K562 (cell line): ENCODE measurements at places on chromosomes 5 and 9.

DNA sequence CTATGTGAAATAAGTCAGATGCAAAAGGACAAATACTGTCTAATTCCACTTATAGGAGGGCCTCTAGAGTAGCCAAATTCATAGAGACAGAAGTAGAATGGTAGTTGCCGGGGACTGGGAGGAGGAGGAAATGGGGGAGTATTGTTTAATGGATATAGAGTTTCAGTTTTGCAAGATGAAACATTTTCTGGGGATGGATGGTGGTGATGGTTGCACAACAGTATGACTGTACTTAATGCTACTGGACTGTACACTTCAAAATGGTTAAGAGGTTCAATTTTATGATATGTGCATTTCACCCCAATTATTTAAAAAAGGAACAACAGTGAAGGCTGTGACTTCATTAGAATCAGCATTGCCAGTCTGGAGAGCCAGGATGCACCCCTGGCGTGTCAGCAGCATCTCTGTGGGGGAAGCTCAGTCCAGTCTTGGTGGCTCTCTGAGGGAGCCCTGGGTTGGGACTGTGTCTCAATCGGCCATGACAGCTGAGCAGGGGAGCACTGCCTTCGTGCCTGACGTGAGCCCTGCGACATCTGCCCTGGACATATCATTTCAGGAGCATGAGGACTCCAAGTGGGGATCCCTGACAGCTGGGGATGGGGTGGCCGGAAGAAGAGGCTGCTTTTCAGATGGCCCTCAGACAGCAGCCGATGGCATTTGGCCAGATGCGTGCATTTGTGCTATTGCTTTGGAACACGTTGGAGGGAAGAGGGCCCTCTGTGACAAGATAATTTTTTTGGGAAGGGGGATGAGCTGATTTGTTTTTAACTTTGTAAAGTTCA, 130.8 kb upstream of the STC2 start:
- H3K4me3 ChIP-seq = no peak overlapping the region
- H3K27me3 ChIP-seq = no peaks in the 10 kb centered on the region
- no peaks in the 10 kb centered on the region for H3K36me3 ChIP-seq

GRCh38 chr9:92722386-92723298, 42.0 kb downstream of the BICD2 start:
- no peak overlapping the region for H3K27ac ChIP-seq
- H3K27me3 ChIP-seq = no peaks in the 10 kb centered on the region
- DNase-seq = no peak
- peaks cover 72% of the 10 kb centered on the region for H3K36me3 ChIP-seq
- no peak overlapping the region for H3K4me3 ChIP-seq
- H3K4me1 ChIP-seq = no peaks in the 10 kb centered on the region

- no peaks in the 10 kb centered on the region for H3K27me3 ChIP-seq
- H3K4me1 ChIP-seq = no peaks in the 10 kb centered on the region
- DNase-seq = no peak
These were observed 93.6 kb upstream of the TLE4 start for GRCh38 chr9:79477955-79478771.

DNA sequence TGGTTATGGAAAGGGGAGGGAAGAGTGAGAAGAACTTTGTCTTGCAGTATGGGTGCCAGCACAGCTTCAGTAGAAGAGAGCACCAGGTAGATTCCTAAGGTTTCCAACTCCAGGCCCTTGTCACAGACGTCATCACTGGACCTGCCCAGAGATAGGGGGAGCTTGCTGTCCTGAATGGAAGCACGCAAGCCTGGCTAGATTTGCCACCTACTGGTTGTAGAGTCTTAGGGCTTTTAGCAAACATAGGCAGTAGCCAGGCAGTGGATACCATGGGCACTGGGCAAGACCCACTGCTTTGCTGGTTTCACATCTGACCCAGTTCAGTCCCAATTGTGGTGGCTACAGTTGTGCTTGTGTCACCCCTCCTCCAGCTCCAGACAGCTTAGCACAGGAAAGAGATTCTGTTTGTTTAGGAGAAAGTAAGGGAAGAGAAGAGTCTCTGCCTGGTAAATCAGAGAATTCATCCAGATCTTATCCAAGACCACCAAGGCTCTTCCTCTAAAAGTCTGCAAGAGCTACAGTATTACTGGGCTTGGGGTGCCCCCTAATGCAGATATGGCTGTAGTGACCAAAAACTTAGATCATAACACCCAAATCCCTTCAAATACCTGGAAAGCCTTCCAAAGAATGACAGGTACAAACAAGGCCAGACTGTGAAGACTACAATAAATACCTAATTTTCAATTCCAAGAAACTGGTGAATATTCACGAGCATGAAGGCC, 158.9 kb downstream of the HINT1 start:
- H3K4me3 ChIP-seq = no peak overlapping the region
- H3K4me1 ChIP-seq = no peaks in the 10 kb centered on the region
- 0 out of 3 replicates have a peak, but pooled peaks cover 2% of the 10 kb centered on the region for H3K27me3 ChIP-seq
- H3K27ac ChIP-seq = no peak overlapping the region

- no peaks in the 10 kb centered on the region for H3K36me3 ChIP-seq
- no peaks in the 10 kb centered on the region for H3K4me1 ChIP-seq
- no peaks in the 10 kb centered on the region for H3K27me3 ChIP-seq
- no peak overlapping the region for H3K4me3 ChIP-seq
- DNase-seq = no peak
- no peak overlapping the region for H3K27ac ChIP-seq
These were observed 91.8 kb downstream of the GLIS3 start for GRCh38 chr9:4207881-4208615.

- H3K4me1 ChIP-seq = no peaks in the 10 kb centered on the region
- H3K27ac ChIP-seq = no peak overlapping the region
- H3K36me3 ChIP-seq = no peaks in the 10 kb centered on the region
- no peaks in the 10 kb centered on the region for H3K27me3 ChIP-seq
- H3K4me3 ChIP-seq = no peak overlapping the region
These were observed 1103.5 kb upstream of the DMAC1 start for GRCh38 chr9:8903077-8903476.

DNA sequence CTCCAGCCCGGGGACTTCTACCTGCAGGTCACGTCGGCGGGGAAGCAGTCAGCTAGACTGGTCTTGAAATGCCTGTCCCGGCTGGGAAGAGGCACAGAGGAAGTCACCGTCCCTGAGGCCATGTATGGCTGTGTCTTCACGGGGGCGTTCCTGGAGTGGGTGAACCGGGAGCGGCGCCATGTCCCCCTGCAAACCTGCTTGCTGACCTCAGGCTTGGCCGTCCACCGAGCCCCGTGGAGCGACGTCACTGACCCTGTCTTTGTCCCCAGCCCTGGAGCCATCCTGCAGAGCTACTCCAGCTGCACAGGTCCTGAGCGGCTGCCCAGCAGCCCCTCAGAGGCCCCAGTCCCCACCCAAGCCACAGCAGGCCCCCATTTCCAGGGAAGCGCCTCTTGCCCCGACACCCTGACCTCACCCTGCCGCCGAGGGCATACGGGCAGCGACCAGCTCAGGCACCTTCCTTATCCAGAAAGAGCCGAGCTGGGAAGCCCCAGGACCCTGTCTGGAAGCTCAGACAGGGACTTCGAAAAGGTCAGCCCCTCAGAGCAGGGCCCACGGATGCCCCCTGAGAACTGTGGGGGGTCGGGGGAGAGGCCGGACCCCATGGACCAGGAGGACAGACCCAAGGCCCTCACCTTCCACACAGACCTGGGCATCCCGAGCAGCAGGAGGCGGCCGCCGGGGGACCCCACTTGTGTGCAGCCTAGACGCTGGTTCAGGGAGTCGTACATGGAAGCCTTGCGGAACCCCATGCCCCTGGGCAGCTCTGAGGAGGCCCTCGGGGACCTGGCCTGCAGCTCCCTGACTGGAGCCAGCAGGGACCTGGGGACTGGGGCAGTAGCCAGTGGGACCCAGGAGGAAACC, 47.8 kb downstream of the PLEKHG4B start:
- no peak overlapping the region for H3K27ac ChIP-seq
- DNase-seq = no peak
- peaks cover 23% of the 10 kb centered on the region; the same call in 2 of the 3 replicates for H3K27me3 ChIP-seq
- H3K36me3 ChIP-seq = no peaks in the 10 kb centered on the region

GRCh38 chr5:37774912-37775483, 64.8 kb downstream of the GDNF start:
- H3K27ac ChIP-seq = no peak overlapping the region
- peak; percentile 64 for DNase-seq
- no peaks in the 10 kb centered on the region for H3K27me3 ChIP-seq
- no peaks in the 10 kb centered on the region for H3K36me3 ChIP-seq
- H3K4me1 ChIP-seq = no peaks in the 10 kb centered on the region

DNA sequence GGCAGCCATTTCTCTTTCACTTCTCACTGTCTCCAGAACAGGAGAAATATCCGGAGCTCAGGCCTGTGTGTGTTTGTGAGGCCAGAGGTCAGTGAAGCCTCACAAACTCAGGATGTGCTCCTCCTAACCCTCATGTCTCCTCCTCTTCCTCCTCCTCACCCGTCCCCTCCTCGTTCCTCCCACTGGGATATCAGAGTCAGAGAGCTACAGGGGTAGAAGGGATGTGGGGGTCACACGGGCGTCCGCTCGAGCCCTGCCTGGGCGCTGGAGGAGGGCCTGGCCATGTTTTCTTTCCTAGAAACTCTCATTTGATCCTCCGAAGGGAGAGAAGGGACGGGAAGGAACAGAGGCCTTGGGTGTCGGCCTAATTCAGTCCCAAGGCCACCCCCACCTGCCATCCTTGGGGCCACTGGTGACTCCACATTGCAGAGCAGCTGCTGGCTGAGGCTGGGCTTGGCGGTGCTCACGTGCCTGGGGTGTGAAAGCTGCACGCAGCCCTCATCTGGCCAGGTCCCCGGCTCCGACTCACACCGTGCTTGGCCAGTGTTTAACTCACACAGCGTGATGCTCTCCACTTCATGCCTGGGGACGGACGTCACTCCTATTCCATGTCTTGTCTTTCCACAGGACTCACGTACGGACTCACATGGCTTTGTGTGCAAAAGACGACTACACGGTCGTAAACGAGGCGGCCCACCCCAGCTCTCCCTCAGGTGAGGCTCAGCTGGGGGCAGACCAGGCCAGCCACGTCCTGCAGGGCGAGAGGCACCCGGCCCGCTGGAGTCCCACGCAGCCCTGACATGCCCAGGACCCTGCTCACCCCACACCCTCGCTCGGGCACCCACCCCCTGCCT, 22.6 kb upstream of the SLC6A19 start:
- no peak overlapping the region for H3K4me3 ChIP-seq
- peaks cover 24% of the 10 kb centered on the region for H3K4me1 ChIP-seq
- H3K27me3 ChIP-seq = no peaks in the 10 kb centered on the region
- H3K27ac ChIP-seq = no peak overlapping the region
- H3K36me3 ChIP-seq = no peaks in the 10 kb centered on the region

- H3K27me3 ChIP-seq = peaks cover 11% of the 10 kb centered on the region
- H3K4me3 ChIP-seq = no peak overlapping the region
- DNase-seq = peak; percentile 50
- no peak overlapping the region for H3K27ac ChIP-seq
- no peaks in the 10 kb centered on the region for H3K36me3 ChIP-seq
These were observed 20.9 kb downstream of the OR2Y1 start for GRCh38 chr5:180718810-180719453.

DNA sequence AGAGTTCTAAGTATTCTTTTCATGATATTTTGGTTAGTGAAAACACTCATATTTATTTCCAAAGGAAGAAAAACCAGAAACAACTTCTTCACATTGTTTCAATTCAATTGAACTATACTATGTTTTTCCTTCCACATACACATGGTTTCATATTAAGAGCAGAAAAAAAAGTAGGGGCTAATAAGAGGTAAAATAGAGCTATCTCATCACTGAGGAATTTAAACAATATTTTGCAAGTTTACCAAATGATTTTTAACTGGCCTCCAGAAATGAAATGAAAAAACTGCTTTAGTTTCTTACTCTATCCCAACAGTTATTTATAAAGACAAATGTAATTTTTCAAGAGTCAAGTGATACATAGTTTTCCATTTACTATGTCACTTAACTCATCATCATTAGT, 233.5 kb downstream of the RFX3 start:
- no peaks in the 10 kb centered on the region for H3K36me3 ChIP-seq
- H3K27ac ChIP-seq = no peak overlapping the region
- no peaks in the 10 kb centered on the region for H3K4me1 ChIP-seq
- DNase-seq = no peak
- H3K4me3 ChIP-seq = no peak overlapping the region

GRCh38 chr9:78114581-78114980, 83.0 kb upstream of the GNAQ start:
- H3K4me3 ChIP-seq = no peak overlapping the region
- no peak for DNase-seq
- H3K27me3 ChIP-seq = no peaks in the 10 kb centered on the region
- no peaks in the 10 kb centered on the region for H3K4me1 ChIP-seq
- H3K27ac ChIP-seq = no peak overlapping the region
- no peaks in the 10 kb centered on the region for H3K36me3 ChIP-seq

DNA sequence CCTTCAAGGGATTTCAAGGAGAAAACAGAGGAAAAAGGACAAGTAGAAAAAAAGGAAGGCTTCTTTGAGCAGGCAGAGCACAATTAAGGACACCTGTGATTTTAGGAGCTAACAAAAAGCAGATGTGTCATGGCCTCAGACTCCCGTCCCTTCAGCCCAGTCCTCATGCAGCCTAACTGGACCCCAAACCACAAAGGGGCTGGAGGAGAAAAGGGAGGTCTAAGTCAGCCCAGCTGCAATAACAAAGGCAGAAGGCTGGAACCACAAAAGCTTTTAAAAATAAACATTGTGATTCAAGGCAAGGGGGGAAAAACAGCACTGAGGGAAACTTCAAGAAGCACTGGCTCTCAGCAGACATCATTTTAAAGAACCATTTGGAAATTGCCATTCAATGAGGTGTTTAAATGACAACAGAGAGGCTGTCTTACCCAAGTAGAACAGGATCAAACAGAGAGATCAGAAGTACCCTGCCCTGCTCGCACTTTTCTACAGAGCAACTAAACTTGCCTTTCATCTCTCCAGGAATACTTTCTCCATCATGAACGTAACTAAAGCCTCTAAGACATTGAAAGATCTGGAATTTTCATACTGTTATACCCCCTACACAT, 89.3 kb downstream of the SEMA5A start:
- no peaks in the 10 kb centered on the region for H3K36me3 ChIP-seq
- no peak for DNase-seq
- H3K4me1 ChIP-seq = no peaks in the 10 kb centered on the region
- H3K4me3 ChIP-seq = no peak overlapping the region
- H3K27ac ChIP-seq = no peak overlapping the region
- no peaks in the 10 kb centered on the region for H3K27me3 ChIP-seq

DNA sequence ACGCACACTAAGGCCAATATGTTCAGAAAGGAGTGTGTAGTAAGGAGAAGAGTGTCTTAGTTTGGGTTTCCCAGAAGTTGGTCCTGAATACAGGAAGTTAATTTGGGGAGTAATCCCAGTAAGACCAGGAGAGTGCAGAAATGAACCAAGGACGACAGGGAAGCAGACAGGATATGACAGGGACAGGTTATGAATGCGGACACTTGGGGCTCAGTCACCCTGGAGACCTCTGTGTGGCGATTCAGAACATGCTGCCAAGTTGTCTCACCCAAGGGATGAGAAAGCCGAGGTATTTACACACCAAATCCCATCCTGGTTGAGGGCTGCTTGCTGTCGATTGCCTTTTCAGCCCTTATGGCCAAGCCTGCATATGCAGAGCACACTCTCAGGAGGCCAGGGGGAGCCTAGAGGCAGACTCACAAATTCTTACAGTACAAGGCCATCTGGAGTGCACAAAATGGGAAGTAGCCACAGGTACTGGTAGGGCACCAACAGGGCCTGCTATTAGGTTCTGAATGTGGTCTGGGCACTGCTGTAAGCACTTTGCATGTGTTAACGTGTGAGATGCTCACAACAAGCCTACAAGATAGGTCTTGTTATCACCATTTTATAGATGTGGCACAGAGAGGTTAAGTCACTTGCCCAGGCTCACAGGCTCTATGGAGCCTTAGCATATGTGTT, 233.1 kb upstream of the ANKRD55 start:
- peaks cover 2% of the 10 kb centered on the region; the same call in 1 of the 3 replicates for H3K27me3 ChIP-seq
- H3K4me3 ChIP-seq = no peak overlapping the region
- no peaks in the 10 kb centered on the region for H3K36me3 ChIP-seq

GRCh38 chr5:31324842-31325241, 131.4 kb downstream of the CDH6 start:
- H3K36me3 ChIP-seq = no peaks in the 10 kb centered on the region
- no peak overlapping the region for H3K27ac ChIP-seq
- DNase-seq = no peak
- no peak overlapping the region for H3K4me3 ChIP-seq
- H3K27me3 ChIP-seq = peaks cover 12% of the 10 kb centered on the region
